ENCODE measurements at places on chromosomes 2 and 18. TPM values are rescaled to one million over a fixed set of nuclear protein-coding genes. Genes with fewer than 3 reads are reported as not detected.
A peak's percentile ranks its signal among the peaks of the same experiment; 100 is the strongest.

DNA sequence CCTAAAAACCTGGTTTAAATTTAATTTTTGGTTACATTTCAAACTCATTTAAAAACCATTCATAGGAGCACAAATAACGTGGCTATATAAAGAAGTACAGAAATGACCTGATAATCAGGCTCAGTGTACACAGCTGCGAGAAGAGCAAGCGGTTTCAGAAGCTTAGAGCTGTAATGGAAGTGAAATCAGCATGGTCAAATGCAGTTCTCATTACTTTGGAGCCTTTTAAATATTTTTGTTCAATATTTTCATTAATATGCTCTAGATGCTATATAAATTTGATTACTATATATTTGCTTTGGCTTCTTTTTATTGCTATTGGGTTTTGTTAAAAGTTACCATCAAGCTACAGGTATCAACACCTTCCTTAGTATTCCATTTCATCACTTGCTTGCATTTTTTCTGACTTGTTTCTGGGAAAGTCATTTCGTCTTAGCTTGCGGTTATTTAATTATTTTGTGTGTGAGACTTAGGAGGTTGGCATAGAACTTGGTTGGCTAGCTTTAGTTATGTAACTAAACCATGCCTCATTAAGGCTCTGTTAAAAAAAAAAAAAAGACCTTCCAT is 58.7 kb downstream of the AFTPH start:
- DNase-seq: no peak
- no peak overlapping the region for H3K4me3 ChIP-seq
- peaks cover 28% of the 10 kb centered on the region for H3K36me3 ChIP-seq
- no peak overlapping the region for H3K27ac ChIP-seq
- peaks cover 7% of the 10 kb centered on the region for H3K4me1 ChIP-seq
- H3K27me3 ChIP-seq: no peaks in the 10 kb centered on the region

- no peaks in the 10 kb centered on the region for H3K27me3 ChIP-seq
- H3K4me3 ChIP-seq: no peak overlapping the region
- H3K36me3 ChIP-seq: no peaks in the 10 kb centered on the region
- DNase-seq: no peak
- H3K27ac ChIP-seq: no peak overlapping the region
- H3K4me1 ChIP-seq: no peaks in the 10 kb centered on the region
These were observed 12.3 kb downstream of the SCG2 start for GRCh38 chr2:223589901-223590300.

- peak overlapping the region; percentile 82 for H3K4me3 ChIP-seq
- peaks cover 34% of the 10 kb centered on the region for H3K4me1 ChIP-seq
- no peaks in the 10 kb centered on the region for H3K27me3 ChIP-seq
- peak; percentile 90 for DNase-seq
- H3K36me3 ChIP-seq: peaks cover 20% of the 10 kb centered on the region
These were observed 43.7 kb upstream of the SEMA4C start for GRCh38 chr2:96913398-96914202.

DNA sequence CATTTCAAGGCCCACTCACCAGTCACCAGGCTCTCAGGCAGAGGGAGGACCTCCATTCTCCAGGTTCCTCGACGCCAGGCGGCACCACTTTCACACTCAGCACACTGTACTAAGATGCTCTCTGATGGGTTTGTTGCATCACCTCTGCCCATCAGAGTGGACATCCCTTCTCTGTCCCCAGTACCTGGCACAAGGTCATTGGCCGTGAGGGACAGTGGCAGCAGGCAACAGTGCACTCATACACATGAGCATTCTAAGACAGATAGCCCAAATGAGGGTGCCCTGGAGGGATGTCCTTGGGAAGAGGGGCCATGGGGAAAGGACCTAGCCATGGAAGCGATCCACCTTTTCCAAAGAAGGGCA is 3.0 kb upstream of the ADRA2B start:
- DNase-seq: no peak
- H3K27ac ChIP-seq: no peak overlapping the region

Gene ST8SIA3
- total RNA-seq: not detected

DNA sequence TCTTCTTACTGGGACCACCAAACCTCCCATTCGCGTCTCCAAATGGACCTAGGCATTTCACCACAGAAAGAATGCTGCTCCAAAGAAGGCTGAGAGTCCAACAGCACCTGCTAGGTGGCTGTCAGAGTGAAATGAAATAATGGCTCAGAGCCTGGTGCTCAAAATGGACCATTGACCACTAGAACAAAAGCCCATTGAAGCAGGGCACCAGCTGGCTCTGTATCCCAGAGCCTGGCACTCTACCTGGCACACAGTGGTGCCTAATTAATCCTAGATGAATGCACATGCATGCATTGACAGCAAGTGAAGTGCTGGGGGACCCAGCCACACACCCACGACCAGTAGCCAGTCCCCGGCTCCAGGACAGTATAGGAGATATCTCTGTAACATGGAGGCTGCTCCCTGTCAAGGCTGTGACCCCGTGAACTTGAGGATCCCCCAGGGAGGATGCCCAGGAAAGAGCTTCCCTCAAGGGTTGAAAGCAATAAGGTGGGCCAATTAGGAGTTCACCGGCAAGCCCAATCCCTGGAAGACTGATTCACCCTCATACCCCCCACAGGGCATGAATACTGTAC is 261.3 kb downstream of the TNS1 start:
- H3K4me3 ChIP-seq: no peak overlapping the region
- DNase-seq: no peak

Gene TTC31
- total RNA-seq: 31.5 TPM
